ENCODE measurements at places on chromosomes 13 and 19.

- peak; percentile 45 for DNase-seq
Measured at GRCh38 chr19:41334793-41335192, 18.9 kb downstream of the TGFB1 start.

GRCh38 chr13:104485571-104485970, 1419.4 kb upstream of the SLC10A2 start:
- DNase-seq = no peak

GRCh38 chr13:25775275-25775674, 276.5 kb downstream of the SHISA2 start:
- no peak for DNase-seq

- no peak for DNase-seq
Measured at GRCh38 chr19:21134934-21135366, 6.9 kb upstream of the ZNF431 start.

- DNase-seq = no peak
Measured at GRCh38 chr13:75452564-75452963, 29.4 kb downstream of the TBC1D4 start.

- no peak for DNase-seq
Measured at GRCh38 chr19:15666883-15667282, 6.0 kb upstream of the CYP4F12 start.

GRCh38 chr13:98856983-98857382, 104.5 kb upstream of the SLC15A1 start:
- DNase-seq = no peak

Data from GM20000 (cell line).